Germinal center (tissue), 1 donor: ENCODE measurements at places on chromosomes 3 and 15.

GRCh38 chr15:60580650-60581376, 101.9 kb upstream of the ICE2 start:
- DNase-seq = no peak

DNA sequence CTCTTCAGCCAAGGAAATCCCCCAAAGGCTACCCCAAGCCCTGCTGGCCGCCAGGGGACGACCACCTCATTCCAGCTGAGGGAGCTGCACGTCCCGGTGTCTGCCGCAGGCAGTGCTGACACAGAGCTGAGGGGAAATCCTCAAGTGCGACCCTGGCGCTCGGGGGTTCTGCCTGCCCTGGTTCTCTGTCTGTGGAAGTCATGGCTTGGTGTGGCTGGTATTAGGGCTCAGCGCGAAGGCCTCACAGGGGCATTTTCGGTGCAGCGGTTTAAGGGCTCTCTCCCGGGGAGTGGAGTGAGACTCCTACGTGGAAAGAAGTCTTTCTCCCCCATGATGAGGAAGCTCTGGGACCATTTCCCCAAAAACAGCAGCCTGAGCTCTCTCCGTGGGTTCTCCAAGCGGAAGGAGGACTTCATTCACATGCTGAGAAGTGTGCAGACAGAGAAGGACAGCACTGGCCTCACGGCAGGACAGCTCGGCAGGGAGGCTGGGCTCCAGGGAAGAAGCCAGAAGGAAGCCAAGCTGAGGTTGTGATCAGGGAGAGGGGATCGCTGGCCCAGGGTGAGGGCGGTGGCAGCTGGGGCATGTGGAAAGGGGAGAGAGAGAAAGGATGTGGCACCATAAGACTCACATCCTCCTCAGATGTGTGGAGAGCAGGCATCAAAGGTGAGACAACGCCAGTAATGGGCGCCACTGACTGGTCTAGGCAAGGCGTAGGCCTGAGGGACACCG, 48.6 kb downstream of the KLF15 start:
- DNase-seq = no peak

- peak; percentile 15 for DNase-seq
Measured at GRCh38 chr15:49145651-49146609, 9.5 kb downstream of the COPS2 start.

DNA sequence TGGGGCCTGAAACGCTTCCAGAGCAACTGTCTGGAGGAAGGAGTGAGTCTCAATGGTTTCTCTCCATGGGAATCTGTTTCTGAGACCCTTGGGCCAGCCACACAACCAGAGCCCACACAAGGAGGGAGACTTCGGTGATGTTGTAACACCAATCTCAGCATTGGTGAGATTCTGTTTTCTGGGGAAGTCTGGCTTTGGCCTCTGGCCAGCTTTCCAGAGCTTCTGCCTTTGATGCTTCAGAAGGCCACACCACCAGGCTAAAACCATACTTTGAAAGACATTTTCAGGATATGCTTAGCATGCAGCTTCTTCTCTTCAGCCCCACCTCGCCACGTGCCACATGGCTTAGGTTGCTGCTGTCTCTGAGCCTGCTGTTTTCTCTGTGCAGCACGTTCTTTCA, 3.6 kb upstream of the EEFSEC start:
- DNase-seq = no peak

- DNase-seq = no peak
Measured at GRCh38 chr15:55106155-55106554, 90.6 kb downstream of the RSL24D1 start.

DNA sequence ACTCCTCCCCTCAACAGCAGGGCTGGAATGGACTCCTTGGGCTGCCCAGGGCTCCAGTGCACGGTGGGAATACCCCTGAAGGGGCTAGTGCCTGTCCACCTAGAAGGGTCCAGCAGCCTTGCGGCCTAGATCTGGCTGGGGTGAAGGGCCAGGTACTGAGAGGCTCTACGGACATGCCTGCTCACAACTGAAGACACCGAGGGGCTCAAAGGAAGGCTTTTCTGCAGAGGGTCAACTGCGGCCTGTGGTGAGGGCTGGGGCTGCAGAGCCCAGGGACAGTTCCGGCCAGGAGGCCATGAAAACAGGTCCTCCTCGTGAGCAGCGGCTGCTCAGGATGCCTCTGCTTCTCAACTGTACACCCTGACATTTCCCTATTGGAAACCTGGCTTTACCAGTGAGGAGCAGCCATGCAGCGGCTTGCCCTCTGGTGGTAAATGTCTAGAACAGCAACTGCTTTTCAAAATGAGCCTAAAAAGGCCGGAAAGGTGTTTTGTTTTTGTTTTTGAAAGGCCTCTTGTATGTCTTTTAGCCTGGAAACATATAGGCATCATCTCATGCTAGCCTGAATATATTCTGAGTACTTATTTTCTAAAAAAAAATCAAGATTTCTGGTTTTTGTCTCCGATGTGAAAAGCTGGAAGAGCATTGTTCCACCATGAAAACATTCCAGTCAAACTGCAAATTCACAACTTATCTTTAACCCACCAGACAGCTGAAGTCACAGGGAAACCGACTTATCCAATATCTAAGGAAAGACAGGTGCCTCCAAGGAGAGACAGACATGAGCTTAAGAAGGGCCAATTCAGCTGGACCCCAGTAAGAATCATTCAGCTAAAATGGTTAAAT, 163.4 kb downstream of the KLF13 start:
- peak; percentile 77 for DNase-seq

- DNase-seq = no peak
Measured at GRCh38 chr3:149010504-149010951, 19.2 kb downstream of the GYG1 start.

DNA sequence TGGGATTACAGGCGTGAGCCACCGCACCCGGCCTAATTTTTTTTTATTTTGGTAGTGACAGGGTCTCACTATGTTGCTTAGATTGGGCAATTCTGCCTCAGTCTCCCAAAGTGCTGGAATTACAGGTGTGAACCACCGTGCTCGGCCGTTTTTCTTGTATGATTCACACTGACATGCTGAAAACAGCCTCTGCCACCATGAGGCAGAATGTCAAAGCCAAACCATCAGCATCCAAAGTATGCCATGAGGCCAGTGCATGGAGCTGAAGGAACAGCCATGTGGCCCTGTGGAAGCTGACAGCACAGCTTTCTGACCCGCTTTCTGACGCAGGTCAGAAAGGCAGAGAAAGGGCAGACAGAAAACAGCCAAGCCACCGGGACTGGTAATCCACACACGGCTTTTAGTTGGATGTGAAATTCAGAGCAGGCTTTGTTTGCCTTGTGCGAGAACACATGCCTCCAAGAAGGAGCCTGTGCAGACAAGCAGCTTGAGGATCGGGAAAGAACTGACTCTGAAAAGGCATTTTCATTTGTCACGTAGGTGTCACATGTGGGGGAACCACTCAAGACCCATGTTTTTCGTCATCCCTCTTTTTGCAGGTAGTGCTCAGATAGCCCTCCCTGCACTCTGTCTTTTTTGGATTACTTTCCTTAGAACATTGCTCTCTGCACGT, 25.1 kb downstream of the XYLB start:
- DNase-seq = no peak

DNA sequence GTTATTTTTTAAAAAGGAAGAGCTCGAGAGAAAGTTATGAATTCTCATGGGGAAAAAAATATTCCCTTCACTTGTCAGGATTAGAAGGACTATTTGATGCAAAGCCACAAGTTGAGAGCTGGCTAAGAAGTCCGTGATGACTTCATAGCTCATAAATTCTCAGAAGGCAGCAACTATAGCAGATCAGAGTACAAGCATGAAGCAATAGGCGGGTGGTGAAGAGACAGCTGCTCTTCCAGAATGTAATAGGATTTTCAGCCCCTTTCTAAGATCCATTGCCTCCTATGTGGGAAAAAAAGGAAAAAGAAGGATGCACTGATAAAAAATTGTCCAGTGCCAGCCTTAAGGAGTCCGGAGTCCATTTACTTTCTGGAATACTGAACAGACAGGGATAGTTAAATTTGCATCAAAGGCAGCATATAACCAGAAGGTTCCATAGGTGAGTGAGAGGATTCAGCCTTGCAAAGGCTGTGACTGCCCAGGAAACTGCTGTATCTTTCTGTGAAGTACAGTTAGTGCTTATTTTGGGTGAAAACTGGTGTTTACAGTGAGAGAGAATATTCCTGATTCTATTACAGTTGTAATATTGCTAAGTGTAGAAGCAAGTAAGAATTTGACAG, 929.5 kb upstream of the ALCAM start:
- no peak for DNase-seq
